CD4-positive, alpha-beta T cell (primary cell): ENCODE measurements at places on chromosomes 1 and 21.

- no peak for DNase-seq
Observed at GRCh38 chr21:28719723-28720122, 273.0 kb downstream of the LTN1 start.

DNA sequence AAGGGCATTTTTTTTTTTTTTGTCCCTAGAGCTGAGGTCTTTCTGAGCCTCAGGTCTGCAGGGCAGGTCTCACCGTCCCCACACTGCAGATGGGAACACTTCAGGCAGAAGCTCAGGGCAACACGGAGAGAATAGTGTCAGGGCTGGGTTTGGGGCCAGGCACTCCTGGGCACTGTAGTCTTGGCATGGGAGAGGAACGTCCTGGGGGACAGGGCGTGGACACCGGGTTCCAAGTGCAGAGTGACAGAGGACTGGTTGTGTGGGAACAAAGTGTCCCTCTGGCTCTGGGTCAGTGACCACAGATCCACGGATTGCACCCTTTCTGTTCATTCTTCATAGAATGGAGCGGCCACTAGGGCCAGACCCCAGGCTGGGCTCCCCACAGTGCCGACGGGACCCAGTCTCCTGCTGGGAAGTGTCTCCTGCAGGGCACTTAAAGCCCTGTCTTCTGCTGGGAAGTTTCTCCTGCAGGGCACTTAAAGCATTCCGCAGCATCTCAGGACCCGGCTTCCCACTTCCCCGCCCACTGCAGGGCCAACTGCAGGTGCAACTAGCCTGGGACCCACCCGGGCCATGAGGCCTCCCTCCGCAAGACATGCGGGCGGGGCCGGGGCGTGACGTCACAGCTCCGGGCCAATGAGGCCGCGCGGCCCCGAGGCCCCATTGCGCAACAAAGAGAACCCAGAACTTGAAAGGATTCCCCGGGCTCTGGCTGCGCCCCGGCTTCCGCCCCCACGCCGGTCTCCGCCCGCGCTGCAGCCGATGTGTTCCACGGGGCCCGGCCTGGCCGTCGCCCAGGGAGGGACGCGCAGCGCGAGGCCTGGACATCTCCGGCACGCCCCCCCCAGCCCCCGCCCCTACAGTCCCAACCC lies 1.2 kb downstream of the GPR153 start:
- DNase-seq, result peak; percentile 76

DNA sequence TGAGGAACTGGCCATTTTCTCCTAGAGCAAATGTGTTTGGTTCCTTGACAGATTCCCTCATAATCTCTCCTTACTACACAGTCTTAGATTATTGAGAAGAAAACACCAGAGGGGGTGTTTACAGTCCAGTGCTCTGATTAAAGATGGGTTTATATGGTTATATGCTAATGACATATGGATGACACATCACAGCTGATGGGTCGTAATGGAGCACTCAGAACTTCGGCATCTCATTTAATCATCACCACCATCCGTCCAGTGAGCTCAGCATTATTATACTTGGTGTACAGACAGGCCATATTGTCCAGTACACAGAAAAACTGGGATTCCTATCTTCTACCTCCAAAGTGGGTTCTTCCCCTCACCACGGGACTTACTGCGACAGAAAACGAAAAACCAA lies 22.3 kb upstream of the NR5A2 start:
- no peak for DNase-seq

- DNase-seq, result no peak
Observed at GRCh38 chr1:87594736-87595383, 266.2 kb downstream of the LMO4 start.

DNA sequence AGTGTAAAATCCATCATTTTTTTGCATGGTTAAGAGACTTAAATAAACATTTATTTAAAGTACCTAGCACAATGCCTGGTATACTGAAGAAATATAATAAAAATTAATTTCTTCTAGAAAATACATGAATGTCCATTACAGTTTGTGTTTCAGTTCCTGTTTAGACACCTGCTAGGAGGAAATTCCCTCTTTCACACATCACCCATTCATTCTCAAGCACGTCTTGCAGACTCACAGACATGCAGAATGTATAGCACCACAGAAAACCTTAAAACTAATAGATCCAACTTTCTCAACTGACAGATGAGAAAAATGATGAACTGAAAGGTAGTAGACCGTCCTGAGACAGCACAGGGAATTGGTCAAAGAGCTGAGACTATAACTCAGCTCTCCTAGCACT lies 172.2 kb upstream of the C8B start:
- no peak for DNase-seq

DNA sequence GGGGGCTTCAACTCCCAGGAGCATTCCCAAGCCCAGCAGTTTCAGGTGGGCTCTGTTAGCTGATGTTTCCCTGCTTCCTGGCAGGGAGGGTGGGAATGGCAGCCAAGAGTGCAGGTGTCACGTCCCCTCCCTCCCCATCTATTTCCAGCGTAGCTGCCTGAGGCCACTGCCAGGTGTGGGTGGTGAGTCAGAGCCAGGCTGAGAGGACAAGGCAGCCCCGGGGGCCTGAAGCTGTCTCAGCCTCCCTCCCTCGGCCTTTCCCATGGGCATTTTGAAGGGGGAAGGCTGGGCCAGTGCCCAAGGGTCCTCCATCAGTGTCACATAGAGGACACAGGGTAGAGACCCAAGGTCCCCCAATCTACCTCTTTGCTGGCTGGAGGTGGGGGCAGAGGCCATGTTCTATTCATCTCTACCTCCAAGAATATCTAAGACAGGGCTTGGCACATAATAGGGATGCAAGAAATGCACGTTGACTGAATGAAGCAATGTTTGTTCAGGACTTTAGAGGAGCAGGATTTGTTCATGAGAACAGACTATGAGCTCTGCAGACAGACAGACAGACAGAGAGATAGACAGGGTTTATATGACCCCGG lies 34.4 kb upstream of the ID3 start:
- DNase-seq, result no peak

DNA sequence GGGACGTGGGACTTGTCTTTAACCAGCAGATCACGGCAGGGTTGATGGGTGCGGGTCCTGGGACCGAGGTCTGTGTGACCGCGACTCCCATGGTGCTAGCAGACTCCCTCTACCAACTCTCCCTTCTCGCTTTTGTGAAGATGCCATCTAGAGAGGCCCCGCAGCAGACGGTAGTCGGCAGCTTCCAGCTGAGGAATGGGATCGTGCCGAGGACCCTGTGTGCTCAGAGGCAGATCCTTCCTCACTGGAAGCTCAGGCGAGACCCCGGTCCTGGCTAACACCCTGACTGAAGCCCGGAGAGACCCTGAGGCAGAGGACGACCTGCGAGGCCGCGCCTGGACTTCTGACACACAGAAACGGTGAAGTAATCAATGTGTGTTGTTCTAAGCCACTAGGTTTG lies 12.5 kb upstream of the SPATC1L start:
- no peak for DNase-seq

- DNase-seq, result no peak
Observed at GRCh38 chr1:40204856-40205255, 42.9 kb upstream of the TMCO2 start.

GRCh38 chr1:93816970-93817678 lies 61.9 kb downstream of the DNTTIP2 start:
- no peak for DNase-seq

GRCh38 chr1:159152031-159152430 lies 19.4 kb upstream of the CADM3 start:
- DNase-seq, result no peak

DNA sequence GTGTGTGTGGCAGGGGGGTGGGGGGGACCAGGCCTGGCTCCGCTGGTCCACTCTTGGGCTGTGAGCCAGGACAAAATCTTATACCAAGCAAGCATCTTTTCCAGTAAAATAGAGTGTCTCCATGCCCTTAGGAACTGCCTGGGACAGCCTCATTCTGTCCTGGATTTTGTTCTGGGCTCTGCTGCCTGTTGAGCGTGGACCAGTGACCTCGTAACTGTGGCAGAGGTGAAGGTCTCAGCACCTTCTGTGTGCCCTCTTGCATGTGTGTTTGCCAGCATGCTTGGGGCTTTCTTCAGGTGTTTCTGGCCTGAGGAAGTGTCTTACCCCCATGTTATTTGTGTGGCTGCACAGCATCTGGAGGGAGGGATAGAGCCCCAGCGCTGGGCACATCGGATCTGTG lies 45.7 kb downstream of the GALNT2 start:
- no peak for DNase-seq

- DNase-seq, result no peak
Observed at GRCh38 chr1:197392541-197392940, 124.5 kb downstream of the CRB1 start.

GRCh38 chr1:46171351-46171750 lies 3.5 kb upstream of the TSPAN1 start:
- DNase-seq, result no peak

DNA sequence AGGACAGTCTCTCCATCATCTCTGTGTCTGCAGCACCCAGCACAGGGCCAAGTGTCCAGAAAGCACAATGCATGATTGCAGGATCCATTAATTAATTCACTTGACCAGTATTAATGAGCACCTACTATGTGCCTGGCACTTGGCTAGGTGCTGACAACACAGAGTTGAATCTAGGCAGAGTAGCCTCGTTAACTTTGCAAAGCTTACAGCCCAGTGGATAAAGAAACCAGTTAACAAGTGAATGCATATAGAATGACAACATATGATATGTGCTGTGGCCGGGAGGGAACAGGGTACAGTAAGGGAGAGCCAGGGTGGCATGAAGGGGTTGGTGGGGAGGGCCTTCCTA lies 10.9 kb downstream of the SLC1A7 start:
- no peak for DNase-seq

- no peak for DNase-seq
Observed at GRCh38 chr1:231070758-231071444, 30.8 kb upstream of the FAM89A start.

GRCh38 chr1:155591770-155592169 lies 18.2 kb upstream of the MSTO1 start:
- no peak for DNase-seq

- DNase-seq, result no peak
Observed at GRCh38 chr1:115594600-115594999, 47.2 kb upstream of the VANGL1 start.

DNA sequence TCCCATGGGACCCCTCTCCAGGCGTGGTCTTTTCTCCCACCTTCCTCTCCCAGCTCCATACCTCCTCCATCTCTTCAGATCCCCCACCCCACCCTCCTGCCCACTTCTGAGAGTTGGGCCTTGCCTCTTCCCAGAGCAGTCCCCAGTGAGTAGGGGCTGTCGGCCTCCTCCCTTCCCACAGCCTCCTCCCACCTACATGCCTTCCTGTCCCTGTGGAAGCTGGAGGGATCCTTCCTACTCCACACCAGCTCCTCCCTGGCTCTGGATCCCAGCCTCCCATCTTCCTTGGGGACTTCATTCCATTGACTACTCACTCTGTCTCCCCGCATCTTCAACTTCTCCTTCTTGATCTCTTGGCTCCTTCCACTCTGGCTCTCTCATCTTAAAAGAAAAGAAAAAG lies 24.9 kb downstream of the KCNQ4 start:
- DNase-seq, result no peak

DNA sequence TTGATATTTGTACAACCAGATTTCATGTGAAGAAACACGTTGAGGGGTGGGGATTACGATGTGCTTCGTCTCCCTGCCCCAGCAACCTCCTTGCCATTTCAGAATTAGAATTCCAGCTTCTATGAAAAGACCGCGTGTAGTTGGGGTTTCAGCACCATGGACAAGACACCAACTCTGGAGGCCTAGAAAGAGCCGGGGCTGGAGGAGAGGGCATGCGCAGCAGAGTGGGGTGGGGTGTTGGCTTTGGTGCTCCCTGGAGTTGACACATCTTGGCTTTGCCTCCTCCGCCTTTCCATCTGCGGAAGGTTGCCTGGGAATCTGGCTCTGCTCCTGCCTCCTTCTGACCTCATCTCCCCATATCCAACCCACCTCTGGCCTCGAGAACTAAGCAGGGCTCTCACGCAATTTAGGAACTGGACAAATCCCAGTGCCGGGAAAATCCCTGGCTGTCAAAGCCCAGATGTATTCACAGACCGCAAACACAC lies 11.8 kb downstream of the HTR6 start:
- no peak for DNase-seq

GRCh38 chr1:72034827-72035226 lies 247.5 kb downstream of the NEGR1 start:
- no peak for DNase-seq

DNA sequence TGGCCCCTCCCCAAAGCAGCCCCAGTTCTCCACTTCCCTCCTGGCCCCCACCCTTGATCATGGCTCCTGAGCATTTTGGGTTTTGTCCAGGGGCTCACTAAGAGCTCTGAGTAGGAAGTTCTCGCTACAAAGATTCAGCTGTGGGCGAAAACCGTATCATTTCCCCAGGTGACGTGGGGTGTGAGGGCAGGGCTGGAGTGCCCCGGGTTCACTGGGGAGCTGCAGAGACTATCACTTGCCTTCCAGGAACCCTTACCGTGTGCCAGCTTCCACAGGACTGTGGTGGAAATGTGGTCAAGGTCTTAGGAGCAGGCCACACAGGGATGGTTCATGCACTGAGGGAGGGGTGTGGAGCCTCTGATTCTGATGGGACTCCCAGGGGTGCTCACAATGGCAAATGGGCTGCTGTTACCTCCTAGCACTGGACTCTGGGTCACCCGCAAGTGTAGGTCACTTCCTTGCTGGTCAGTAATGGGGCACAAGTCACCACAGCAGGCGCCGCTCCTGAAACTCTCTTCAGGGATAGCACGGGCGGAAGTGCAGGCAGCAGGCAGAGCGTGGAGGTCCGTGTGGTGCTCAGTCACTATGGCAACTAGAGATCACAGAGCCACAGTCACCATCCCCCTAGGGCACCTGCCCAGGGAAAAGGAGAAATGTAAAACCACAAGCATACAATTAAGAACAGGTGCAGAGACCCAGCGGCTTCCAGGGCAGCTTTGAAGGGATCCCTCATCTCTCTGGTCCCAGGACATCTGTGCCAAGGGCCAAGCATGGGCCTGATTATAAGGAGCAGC lies 35.4 kb downstream of the RSPH1 start:
- DNase-seq, result no peak

GRCh38 chr1:202201971-202202370 lies 8.4 kb downstream of the LGR6 start:
- no peak for DNase-seq
